ENCODE measurements at places on chromosomes 6 and 20. TPM values are rescaled to one million over a fixed set of nuclear protein-coding genes. Genes with fewer than 3 reads are reported as not detected.

The RSPH9 gene
- 0.61 TPM for total RNA-seq

The ESR1 gene
- 0.35 TPM for total RNA-seq

The OR10C1 gene
- not detected for total RNA-seq

The MCCD1 gene
- total RNA-seq: not detected

The TRIM15 gene
- total RNA-seq: 0.12 TPM

The BEND6 gene
- 2.7 TPM for total RNA-seq

The TINAG gene
- not detected for total RNA-seq

The C6orf132 gene
- total RNA-seq: not detected

The MCHR2 gene
- total RNA-seq: not detected

GRCh38 chr20:9227896-9228615, 159.2 kb downstream of the PLCB4 start:
- DNase-seq: no peak

- DNase-seq: no peak
Measured at GRCh38 chr6:19181211-19181610, 656.0 kb upstream of the ID4 start.

GRCh38 chr20:15396026-15396425, 1058.6 kb upstream of the FLRT3 start:
- DNase-seq: no peak

GRCh38 chr6:147390909-147391536, 117.5 kb upstream of the SAMD5 start:
- peak; percentile 23 for DNase-seq

GRCh38 chr20:41275301-41275731, 42.2 kb downstream of the ZHX3 start:
- DNase-seq: no peak

DNA sequence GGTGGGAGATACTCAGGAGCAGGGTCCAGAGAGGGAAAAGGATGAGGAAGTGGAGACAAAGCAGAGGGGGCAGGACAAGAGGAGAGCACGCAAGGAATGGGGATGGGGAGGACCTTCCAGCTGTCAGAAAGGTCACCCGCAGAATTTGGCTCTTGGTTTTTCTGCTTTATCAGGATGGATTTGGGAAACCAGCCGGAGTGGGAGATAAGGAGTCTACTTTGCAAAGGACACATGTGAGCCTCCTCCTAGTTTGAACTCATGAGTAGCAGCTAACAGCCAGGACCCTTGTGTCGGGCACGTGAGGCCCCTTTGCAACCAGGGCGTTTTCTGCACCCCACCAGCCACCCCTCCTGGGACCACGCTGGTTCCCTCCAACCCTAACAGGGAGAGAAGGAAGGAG, 7.6 kb upstream of the MICA start:
- DNase-seq: no peak

DNA sequence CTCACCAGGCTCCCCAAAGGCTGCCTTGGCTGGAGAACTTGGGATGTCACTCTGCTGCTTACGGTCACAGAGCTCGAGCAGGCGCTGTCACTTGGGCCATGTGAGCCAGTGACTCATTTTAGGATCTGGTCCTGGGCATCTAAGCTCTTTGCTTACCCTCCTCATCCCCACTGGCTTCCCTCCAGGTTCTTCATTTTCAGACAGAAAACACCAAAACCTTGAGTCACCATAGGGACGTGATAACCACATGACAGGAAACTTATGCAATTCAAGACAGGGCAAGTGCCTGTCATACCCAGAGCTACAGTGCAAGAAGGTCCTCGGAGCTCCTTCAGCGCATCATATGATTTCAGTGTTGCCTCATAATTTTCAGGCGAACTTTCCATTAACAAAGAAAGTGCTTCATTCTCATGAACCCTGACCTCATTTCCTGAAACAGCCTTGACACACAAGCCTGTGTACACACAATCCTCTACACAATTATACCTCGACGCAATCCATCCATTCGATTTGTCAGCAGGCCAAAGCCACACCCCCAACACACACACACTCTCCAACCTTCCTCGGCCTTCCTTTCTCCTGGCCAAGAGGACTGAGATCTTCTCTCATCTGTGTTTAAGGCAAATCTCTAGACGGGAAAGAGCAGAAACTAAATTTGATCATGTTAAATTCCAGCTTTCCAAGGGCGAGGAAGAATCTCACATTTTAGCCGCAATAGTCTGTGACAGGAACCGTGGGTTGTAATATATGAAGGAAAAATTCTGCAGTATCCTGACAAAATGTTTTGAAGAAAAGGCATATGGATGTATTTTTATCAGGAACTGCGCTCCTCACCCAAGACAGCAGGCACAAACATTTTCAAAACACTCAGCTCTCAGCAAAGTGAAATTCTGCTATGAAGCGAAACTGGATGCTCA, 25.3 kb downstream of the TBC1D7 start:
- DNase-seq: peak; percentile 5

- no peak for DNase-seq
Measured at GRCh38 chr6:16562498-16562897, 198.8 kb downstream of the ATXN1 start.

DNA sequence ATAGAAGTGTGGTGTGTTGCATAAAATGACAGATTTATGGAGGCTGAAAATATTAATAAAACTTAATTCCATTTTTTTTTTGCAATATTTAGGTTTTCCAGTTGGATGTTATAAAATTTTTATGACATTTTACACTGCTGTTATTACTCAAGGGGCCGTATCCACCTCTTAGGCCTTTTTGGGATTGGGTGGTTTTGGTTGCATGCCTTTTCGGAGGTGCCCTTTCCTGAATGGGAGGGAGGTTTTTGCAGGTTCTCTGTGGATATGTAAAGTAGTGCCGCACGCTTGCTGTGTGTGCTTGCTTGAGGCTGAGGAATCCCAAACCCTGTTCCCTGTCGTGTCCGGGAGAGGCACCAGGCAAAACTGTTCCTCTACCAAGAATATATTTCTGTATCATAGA, 6.8 kb downstream of the ARID1B start:
- DNase-seq: no peak

DNA sequence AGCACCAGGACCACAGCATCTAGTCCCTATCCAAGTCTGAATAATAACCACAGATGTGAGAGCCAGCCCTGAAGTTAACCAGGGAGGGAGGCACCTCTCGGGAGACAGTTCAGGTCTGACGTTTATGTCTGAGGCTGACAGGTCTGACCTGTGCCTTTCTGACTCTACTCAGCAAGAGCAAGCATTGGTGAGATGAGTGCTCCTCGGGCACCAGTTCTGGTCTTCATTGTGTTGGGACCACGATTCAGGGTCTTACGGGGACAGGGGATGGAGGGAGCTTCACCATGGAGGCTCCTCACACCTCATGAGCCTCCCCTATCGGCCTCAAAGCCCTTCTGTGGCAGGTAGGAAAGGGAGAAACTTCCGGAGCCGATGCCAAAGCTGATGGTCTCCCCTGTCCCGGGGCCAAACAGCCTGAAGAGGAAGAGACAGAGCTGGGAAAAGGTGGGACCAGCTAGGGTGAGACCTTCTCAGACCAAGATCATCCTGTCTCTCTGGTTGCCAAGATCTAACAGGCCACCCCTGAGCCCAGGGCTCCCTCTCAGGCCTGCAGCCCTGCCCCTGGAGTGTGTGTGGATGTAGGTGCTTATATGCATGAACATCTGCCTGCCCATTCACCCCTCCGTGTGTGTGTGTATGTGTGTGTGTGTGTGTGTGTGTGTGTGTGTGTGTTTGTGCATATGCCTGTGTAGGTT, 170.5 kb downstream of the VEGFA start:
- DNase-seq: no peak

- DNase-seq: no peak
Measured at GRCh38 chr20:57849121-57849520, 139.3 kb upstream of the PMEPA1 start.

GRCh38 chr20:48075591-48076174, 290.4 kb upstream of the SULF2 start:
- no peak for DNase-seq

- DNase-seq: no peak
Measured at GRCh38 chr6:134074151-134075055, 22.0 kb upstream of the SLC2A12 start.

GRCh38 chr6:6002005-6002847, 4.5 kb downstream of the NRN1 start:
- DNase-seq: no peak

GRCh38 chr6:137724018-137724403, 143.0 kb upstream of the TNFAIP3 start:
- no peak for DNase-seq

DNA sequence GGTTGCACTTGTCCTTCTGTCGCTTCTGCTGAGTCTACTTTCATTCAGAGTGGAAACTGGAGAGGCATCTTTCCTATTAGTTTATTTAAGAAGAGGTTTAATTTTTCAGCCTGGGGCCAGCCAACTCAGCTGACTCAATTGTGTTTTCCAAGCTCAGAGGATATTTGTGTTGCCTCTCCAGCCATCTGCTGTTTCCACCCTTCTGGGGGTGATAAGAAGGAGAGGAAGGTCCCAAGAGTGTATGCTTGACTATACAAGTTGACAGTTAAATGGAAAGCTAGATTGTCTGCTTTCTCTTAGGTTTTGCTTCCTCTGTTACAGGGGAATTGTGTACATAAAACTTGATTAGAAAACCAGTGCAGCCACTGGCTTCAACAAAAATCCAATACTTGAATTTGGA, 3.0 kb downstream of the PSMF1 start:
- no peak for DNase-seq

DNA sequence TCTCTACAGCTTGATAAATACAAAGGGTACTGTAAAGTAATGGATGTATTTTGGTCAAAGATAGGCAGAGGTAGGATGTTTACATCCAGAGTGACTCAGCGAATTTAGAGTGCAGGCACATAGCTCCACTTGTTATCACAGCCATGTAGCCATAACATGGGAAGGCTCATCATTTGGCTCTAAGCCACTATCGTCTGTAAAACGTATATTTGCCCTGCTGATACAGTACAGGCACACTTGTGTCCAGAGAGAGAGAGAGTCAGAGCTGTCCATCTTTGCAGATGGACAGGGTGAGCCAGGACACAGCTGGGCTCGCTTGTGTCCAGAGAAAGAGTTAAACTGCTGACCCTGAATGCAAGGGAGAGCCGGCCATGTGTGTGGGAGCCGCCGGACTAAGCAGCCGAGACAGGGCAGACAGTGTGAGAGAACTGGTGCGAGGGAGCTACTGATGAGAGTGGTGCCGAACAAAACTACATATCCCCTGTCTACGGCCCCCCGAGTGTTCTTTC, 619.0 kb downstream of the DOK5 start:
- DNase-seq: peak; percentile 3

- DNase-seq: no peak
Measured at GRCh38 chr6:159421586-159421985, 252.4 kb downstream of the FNDC1 start.

DNA sequence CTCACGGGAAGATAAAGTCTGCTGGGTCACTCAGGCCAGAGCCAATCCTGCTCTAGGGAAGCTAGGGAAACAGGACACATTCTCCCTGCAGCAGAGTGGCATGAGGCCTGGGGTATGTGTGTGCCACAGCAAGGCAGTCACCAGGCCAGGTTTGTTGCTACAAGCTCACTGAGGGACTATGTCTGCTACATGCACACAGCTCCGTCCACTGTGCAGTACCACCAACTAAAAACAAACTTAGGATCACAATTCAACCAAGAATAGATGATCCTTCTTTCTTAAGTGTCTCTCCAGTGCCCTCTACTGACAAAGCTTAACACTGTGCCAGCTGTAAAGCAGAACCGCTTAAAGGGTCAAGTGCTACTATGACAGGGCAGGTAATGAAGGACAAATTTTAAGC, 192.5 kb downstream of the PTPRK start:
- DNase-seq: peak; percentile 8

DNA sequence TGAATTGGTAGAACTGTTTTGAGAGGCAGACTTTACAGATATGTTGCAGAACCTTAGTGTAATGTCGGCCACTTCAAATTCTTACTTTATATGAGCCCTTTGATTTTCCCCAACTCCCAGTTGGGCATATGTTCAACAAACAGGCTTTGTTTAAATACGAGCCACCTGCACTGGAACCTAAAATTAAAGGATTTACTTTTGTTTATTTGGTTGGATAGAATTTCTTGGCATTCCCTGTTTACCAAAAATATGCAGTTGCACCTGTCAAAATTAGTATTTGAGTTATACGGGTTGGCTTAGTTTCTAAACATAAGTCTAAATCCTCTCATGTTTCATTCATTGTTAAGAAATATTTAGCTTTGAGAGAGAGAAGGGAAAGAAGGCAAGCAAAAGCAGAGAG, 2.4 kb upstream of the GLYATL3 start:
- no peak for DNase-seq

DNA sequence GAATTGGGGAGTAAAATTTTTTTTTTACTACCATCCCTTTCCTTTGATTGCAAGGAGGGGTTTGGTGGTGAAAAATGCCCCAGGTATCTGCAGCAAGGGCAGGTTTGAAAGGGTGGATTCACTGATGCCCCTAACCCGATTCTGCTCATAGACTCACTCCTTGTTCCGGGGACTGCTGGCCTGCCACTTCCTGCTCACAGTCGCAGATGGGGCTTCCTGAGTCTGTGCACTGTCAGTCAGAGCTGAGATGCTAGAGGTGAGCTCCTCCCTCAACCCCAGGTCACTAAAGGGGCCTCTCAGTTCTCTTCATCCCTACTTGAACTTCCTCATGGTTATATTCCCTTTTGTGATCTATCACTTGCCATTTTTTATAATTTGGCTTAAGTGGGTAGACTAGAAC, 357.9 kb downstream of the FARS2 start:
- no peak for DNase-seq

DNA sequence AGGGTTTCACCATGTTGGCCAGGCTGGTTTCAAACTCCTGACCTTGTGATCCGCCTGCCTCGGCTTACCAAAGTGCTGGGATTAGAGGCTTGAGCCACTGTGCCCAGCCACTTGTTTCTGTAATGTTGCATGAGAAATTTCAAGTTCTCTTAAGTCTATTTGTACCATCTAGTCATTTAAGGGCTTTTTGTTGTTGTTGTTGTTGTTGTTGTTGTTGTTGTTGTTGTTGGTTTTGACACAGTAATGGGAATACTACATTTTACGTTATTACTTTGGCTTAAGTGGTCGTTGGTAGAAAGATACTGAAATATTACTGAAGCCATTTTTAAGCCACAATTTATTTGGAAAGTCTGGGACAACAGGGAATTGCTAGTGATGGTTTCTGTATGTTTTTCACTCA, 52.0 kb downstream of the CSE1L start:
- DNase-seq: no peak

DNA sequence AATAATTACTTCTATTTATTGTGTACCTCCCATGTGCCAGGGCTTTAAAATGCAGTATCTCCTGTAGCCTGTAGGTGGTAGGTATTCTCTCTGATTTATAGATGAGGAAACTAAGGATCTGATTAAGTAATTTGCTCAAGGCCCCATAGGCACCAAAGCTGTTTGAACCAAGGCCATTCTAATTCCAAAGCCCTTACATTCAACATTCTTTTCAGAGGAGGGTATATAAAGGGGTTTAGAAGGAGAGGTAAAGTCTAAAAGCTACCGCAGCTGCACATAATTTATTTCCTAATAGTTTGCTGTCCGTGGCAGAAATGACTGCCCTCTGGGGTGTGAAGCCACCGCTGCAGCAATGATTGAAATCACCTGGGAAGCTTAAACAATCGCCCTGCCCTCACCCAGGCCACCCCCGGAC, 95.0 kb upstream of the FAM8A1 start:
- DNase-seq: peak; percentile 14

- DNase-seq: no peak
Measured at GRCh38 chr6:81808851-81809570, 56.5 kb upstream of the TENT5A start.

All from NCI-H460 (cell line).